ENCODE measurements at places on chromosomes 5 and 9. TPM values are rescaled to one million over a fixed set of nuclear protein-coding genes. Genes with fewer than 3 reads are reported as not detected.
A peak's percentile ranks its signal among the peaks of the same experiment; 100 is the strongest.

DNA sequence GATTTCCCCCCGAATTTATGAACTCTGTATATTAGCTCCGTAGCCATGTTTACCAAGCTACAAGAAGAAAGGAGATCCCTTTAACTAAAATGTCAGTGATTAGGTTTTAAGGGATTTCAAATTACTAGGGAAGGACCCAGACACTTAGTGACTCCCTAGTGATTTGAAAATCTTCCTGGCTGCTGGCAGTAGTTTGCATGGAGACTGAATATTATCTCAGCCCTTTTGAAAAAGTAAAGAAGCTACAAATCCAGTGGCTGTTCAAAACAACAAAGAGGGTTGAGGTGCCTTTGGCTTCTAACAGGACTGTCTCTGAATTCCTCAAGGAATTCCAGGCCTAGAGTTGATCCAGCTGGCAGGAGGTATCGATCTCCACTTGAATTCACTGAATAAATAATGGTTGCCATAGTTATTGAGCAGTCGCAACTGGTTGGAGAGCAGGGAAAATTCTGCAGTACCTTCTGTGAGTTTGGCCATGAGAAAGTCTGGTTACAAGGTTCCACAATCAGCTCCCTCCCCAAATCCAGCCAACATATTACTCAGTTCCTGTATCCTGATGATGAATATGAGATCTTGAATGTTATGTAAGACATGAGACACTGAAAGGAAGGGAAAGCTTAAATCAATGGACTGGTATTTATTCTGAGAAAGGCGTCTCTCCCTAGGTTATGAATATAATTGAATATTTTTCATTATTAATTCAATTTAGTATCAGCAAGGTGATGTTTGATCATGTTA, 37.7 kb downstream of the NR4A3 start:
- DNase-seq, result no peak
- no peaks in the 10 kb centered on the region for H3K4me1 ChIP-seq
- no peaks in the 10 kb centered on the region for H3K36me3 ChIP-seq
- no peak overlapping the region for H3K4me3 ChIP-seq
- no peaks in the 10 kb centered on the region for H3K27me3 ChIP-seq

DNA sequence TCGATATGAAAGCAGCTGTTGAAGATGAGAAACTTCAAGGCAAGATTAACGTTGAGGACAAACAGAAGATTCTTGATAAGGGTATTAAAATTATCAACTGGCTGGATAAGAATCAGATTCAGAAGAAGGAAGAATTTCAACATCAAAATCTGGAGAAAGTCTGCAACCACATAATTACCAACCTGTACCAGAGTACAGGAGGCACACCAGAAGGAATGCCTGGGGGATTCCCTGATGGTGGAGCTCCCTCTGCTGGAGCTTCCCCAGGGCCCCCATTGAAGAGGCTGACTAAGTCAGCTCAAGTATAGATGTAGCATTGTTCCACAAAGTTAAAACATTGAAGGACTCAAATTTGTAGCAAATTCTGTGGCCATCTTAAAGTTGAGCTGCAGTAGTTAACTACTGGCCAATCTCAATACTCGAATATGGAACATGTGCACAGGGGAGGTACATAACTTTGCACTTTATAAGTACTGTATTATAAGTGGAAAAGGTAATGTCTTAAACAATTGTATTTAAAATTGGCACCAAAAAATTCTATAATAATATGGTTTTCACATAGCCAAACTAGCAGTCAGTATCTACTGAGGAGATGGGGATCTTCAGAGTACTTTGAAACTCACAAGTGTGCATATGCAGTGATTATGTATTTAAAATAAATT, 237.5 kb downstream of the CHSY3 start:
- no peaks in the 10 kb centered on the region for H3K27me3 ChIP-seq
- H3K36me3 ChIP-seq, result no peaks in the 10 kb centered on the region
- DNase-seq, result peak; percentile 72
- no peak overlapping the region for H3K27ac ChIP-seq

- H3K36me3 ChIP-seq, result no peaks in the 10 kb centered on the region
- H3K27ac ChIP-seq, result no peak overlapping the region
- no peak for DNase-seq
- H3K27me3 ChIP-seq, result no peaks in the 10 kb centered on the region
- H3K4me1 ChIP-seq, result no peaks in the 10 kb centered on the region
These were observed 250.8 kb downstream of the ENC1 start for GRCh38 chr5:74389531-74390305.

GRCh38 chr5:56717253-56717987, 97.9 kb upstream of the MAP3K1 start:
- no peaks in the 10 kb centered on the region for H3K27me3 ChIP-seq
- no peak overlapping the region for H3K27ac ChIP-seq
- no peak for DNase-seq
- H3K4me1 ChIP-seq, result no peaks in the 10 kb centered on the region
- no peaks in the 10 kb centered on the region for H3K36me3 ChIP-seq

GRCh38 chr9:18824095-18824666, 208.8 kb downstream of the SAXO1 start:
- H3K4me1 ChIP-seq, result no peaks in the 10 kb centered on the region
- no peak overlapping the region for H3K27ac ChIP-seq
- no peak overlapping the region for H3K4me3 ChIP-seq
- no peak for DNase-seq

GRCh38 chr5:127969651-127970050, 113.9 kb upstream of the SLC12A2 start:
- DNase-seq, result no peak
- H3K4me3 ChIP-seq, result no peak overlapping the region
- peaks cover 8% of the 10 kb centered on the region for H3K36me3 ChIP-seq
- no peaks in the 10 kb centered on the region for H3K27me3 ChIP-seq

GRCh38 chr5:1107167-1108022, 4.5 kb downstream of the SLC12A7 start:
- H3K27me3 ChIP-seq, result no peaks in the 10 kb centered on the region
- no peaks in the 10 kb centered on the region for H3K36me3 ChIP-seq
- DNase-seq, result no peak
- H3K4me1 ChIP-seq, result no peaks in the 10 kb centered on the region
- H3K27ac ChIP-seq, result no peak overlapping the region

GRCh38 chr5:6788956-6789649, 75.9 kb downstream of the TENT4A start:
- H3K4me3 ChIP-seq, result no peak overlapping the region
- no peaks in the 10 kb centered on the region for H3K36me3 ChIP-seq
- DNase-seq, result no peak
- H3K27ac ChIP-seq, result no peak overlapping the region

- no peaks in the 10 kb centered on the region for H3K36me3 ChIP-seq
- H3K4me1 ChIP-seq, result peaks cover 17% of the 10 kb centered on the region
- peak; percentile 98 for DNase-seq
- H3K27ac ChIP-seq, result peak within 1 kb of the TSS; percentile 84
- no peaks in the 10 kb centered on the region for H3K27me3 ChIP-seq
These were observed at the start of gene TBC1D2 for GRCh38 chr9:98255578-98256296. Gene TBC1D2 (minus strand): TSS chr9:98255649. CDS start chr9:98255541, 108 bp downstream.

GRCh38 chr9:86061972-86062739, 37.2 kb downstream of the GOLM1 start:
- H3K27me3 ChIP-seq, result no peaks in the 10 kb centered on the region
- DNase-seq, result no peak
- no peak overlapping the region for H3K4me3 ChIP-seq
- no peaks in the 10 kb centered on the region for H3K36me3 ChIP-seq
- no peaks in the 10 kb centered on the region for H3K4me1 ChIP-seq

The IL4 gene
- total RNA-seq, result not detected

The ANKRD18A gene
- not detected for total RNA-seq

The CORO2A gene
- total RNA-seq, result 1.7 TPM

The CNTNAP3B gene
- not detected for total RNA-seq

Data from Karpas-422 (cell line).